Ascending aorta (tissue), 2 donors: ENCODE measurements at places on chromosomes 11 and 22. TPM values are rescaled to one million over a fixed set of nuclear protein-coding genes. Genes with fewer than 3 reads are reported as not detected.

GRCh38 chr11:33842236-33842915 is 49.5 kb downstream of the LMO2 start:
- no peak for DNase-seq

DNA sequence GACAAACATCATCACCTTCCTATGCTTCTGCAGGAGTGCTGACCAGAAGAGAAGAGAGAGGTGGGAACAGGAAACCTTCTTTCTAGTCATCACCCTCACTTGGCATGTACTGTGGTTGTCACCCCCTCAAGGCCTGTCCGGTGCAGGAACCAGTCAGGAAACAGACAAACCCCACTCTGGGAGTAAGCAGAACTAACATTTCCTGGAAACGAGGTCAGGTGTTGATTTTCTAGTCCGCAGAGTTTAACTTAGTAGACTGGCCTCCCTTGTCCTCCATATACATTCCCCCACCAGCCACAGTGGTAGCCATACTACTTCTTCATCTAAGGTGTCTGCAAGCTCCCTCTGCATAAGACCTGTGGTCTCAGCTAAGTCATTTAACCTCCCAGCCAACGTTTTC is 80.7 kb upstream of the NCAM1 start:
- DNase-seq = no peak

DNA sequence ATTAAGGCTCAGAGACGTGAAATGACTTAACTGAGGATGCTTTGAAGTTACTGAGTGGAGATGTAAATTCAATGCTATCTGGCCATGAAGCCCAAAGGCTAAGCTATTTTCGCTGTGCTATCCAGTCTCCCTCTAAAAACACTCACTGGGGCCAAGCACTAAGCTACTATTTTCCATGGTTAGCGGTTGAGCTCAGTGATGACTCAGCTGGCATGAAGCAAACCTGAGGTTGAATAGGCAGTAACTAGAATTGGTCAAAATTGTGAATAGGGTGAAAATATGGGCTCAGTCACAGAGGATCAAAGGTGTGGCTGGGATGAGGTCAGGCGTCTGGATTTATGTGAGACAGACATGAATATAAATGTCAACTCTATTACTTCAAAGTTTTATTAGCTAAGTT is 564.2 kb upstream of the KIRREL3 start:
- DNase-seq = no peak

DNA sequence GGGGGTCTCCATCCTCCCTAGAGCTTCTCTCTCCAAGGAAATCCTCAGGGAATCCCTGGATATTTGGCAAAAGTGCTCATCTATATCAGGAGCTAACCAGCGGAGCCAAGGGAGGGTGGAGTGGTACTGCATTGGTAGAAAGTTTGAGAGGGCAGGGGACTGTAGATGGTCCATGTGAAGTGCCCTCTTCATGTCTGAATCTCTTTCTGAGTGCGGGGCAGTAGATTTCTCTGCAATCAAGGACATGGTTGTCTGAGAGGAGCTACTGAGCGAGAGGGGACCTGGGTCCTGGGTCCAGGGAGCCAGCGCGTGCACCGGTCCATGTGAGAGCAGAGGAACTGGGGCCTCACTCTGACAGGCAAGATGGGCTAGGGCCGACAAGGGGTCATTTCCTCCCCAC is 701 bp downstream of the DIXDC1 start:
- DNase-seq = no peak

The C11orf91 gene
- not detected for total RNA-seq

The C11orf21 gene
- not detected for total RNA-seq

The PRSS23 gene
- total RNA-seq = 184 TPM

The LRRC55 gene
- not detected for total RNA-seq

The ISX gene
- not detected for total RNA-seq
